ENCODE measurements at places on chromosomes 13 and 19.

- no peak for DNase-seq
Measured at GRCh38 chr13:40682449-40683240, 16.2 kb upstream of the FOXO1 start.

DNA sequence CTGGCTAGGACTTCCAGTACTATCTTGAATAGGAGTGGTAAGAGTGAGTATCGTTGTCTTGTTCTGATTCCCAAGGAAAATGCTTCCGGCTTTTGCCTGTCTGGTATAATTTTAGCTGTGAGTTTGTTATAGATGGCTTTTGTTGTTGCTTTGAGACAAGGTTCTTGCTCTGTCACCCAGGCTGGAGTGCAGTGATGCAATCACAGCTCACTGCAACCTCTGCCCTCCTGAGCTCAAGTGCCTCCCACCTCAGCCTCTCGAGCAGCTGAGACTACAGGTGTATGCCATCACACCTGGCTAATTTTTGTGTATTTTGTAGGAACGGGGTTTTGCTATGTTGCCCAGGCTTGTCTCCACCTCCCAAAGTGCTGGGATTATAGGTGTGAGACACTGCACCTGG lies 6.1 kb upstream of the ZNF543 start:
- no peak for DNase-seq

- no peak for DNase-seq
Measured at GRCh38 chr13:60335531-60335930, 61.5 kb upstream of the TDRD3 start.

- no peak for DNase-seq
Measured at GRCh38 chr13:77034881-77035280, 7.9 kb upstream of the FBXL3 start.

GRCh38 chr13:101942038-101942437 lies 459.8 kb downstream of the FGF14 start:
- DNase-seq = no peak

DNA sequence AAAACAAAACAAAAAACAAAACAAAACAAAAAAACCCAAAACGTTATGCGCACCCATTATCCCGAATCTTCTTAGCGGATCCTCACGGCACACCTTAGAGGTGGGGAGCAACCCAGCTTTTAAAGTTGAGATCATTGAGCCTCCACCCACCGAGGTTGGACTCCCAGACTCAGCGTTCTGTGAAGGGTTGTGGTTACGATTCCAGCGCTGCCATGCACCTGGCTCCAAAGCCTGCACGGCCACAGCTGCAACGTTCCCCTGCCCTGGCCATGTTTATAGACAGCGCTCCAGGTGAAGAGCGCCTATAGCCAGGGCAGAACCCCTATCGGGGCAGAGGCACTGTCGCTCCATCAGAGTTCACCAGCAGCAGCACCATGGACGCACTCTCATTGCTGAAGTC lies 18.7 kb upstream of the LILRA2 start:
- DNase-seq = no peak

- no peak for DNase-seq
Measured at GRCh38 chr19:14328406-14328805, 52.8 kb upstream of the ADGRE5 start.

- peak; percentile 85 for DNase-seq
Measured at GRCh38 chr19:18932216-18932841, 8.7 kb downstream of the HOMER3 start.

DNA sequence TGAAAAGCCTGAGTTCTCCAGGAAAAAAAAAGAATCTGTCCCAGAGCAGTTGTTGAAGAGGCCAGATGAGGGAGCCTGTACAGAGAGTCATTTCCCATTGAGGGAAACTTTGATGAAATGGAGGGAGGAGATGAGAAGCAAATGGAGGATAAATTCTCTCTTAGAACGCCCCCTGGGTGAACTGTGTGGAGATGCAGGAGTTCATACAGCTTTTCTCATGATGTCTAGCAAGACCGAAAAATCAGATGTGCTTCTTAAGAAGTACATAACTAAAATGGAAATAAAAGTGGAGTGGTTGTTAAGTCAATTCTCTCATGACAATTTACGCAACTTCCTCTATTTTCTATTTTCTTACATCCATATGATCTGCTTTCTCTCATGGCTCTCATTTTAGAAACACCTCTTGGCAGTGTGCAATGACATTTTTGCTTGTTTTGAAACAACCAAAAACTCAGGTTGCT lies 1263.1 kb downstream of the PCDH9 start:
- DNase-seq = no peak

- DNase-seq = no peak
Measured at GRCh38 chr19:11708457-11708856, 30.3 kb downstream of the ZNF823 start.

GRCh38 chr13:74287724-74288169 lies 153.5 kb upstream of the KLF12 start:
- peak; percentile 67 for DNase-seq

- no peak for DNase-seq
Measured at GRCh38 chr13:29540334-29540733, 55.2 kb downstream of the SLC7A1 start.

DNA sequence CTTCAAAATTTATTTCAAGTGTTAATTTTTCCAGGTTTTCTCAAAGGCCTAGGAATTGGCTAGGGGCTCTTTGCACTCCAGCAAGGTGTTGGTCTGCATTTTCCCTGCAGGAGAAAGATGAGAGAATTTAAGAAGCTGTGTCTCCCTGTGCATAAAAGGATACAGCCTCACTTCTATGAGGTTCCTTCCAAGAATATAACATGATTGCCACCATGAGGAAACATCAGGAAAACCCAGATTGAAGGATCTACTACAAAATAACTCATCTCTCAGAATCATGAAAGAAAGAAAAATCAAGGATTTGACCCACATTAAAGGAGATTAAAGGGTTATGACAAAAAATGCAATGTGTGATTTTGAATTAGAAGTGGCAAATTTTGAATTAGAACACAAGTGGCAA lies 69.9 kb downstream of the RUBCNL start:
- DNase-seq = no peak

- DNase-seq = no peak
Measured at GRCh38 chr13:34078334-34078999, 260.5 kb downstream of the RFC3 start.

GRCh38 chr13:98405690-98406344 lies 171.1 kb downstream of the STK24 start:
- DNase-seq = no peak

DNA sequence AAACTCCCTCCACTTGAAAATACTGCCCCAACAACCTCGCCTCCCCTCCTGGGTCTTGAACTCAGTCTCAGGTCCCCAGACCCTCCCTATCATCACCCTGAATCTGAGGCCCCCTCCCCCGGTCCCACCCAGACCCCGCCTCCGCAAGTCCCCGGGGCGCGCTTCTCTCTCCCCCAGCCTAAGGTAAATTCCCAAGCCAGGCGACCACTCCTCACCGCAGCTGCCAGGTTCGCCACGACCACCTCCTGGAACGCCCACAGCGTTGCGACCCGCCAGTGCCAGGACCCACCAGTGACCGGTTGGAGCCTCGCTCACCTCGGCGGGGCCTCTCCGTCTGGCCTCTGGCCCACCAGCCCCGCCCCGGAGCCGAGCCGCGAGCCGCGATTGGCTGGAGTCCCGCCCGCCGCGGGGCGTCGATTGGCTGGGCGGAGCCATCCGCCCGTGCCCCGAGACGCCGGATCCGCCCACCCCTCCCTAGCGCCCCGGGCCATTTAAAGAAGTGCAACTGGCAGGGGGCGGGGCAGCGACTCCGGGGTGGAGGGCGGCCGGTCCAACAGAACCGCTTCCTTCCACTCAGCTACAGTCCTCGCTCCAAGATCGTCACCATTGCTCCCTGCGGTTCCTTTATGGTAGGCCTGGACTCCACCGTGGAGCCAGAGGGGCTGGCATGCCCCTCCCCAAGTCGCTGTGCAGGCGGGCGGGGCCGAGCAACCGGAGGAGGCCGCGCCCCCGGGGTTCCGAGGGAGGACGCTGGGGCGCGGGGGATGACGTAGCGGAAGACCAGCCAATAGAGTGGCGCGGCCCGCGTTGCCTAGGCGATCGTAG lies at the start of gene SERTAD3:
SERTAD3 (minus strand) TSS at position 336 of the 825 bp plus-strand sequence. CDS start 2,255 bp downstream, outside the sequence.
- DNase-seq = peak; percentile 95

DNA sequence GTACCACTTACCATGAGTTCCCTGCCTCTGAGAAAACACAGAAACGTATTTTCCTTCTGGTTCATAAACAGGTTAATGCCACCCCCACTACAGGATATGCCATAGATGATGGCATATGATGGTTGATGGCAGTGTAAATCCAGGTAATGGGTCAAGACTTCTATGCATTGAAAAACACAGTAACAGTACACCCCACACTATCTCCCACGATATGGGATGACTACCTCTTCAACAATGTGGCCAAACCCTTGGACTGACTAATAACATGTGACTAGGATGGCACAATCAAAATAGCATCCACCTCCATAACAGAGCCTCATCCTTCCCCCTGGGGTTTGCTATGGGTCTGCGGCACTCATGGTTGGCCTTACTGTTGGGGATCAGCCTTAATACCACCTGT lies 22.0 kb downstream of the ZNF235 start:
- no peak for DNase-seq

DNA sequence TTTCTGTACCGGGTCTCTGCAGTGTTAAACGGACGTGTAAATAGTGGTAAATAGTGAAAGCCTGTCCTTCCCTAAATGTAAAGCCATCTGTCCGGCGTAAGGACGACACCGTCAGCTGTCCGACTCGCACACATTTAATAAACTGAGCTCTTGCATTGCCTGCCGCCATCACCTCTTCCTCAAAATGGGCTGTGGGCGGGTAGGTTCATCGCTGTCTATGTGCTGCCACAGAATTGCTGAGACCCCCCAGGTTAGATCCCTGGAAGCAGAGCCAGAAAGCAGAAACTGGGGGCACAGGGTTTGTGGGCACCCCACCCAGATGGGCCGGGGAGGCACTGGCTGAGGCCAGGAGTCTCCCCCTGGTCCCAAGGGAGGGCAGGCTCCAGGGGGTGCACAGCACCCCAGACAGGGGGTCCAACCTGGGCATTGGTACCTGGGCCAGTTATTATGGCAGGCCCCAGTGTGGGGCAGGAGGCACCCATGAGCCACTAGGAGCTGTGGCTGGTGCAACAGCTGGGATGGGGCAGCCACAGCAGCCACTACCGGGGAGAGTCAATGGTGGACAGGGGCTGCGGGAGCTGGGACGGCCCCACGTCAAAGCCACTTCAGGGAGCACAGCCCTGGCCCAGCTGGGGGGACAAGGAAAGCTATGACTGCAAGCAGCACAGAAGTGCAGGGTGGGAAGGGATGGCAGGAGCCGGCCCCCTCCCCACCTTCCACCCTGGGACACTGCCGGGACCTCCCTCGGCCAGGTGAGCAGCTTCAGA lies 5.7 kb downstream of the C19orf25 start:
- DNase-seq = no peak

DNA sequence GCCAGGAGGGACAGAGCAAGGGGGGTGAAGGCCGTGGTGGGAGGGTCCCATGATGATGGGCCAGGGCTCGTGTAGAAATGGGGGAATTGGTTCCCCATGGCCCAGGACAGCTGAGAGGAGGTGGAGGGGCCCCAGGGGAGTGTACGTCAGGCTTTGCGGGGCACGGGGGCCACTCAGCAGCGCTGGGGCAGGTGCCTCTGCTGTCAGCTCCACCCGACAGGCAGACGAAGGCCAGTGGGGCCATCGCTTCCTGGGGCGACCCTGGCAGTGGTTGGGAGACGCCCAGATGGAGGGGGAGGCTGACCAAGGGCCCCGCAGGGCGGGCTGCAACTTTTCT lies 1.9 kb upstream of the TEKTIP1 start:
- no peak for DNase-seq

- DNase-seq = no peak
Measured at GRCh38 chr13:98187155-98187964, 10.3 kb upstream of the RNF113B start.

GRCh38 chr19:19835560-19836038 lies 14.0 kb upstream of the ZNF506 start:
- no peak for DNase-seq

Measured in stimulated activated CD4-positive, alpha-beta T cell treated with anti-CD3 and anti-CD28 coated beads, Interleukin-12 subunit alpha, Interleukin-12 subunit beta, amount 100 ng/mL, for 4 hours (primary cell).